ENCODE measurements at places on chromosomes 5 and 9.

GRCh38 chr5:163509291-163509951 is 4.0 kb downstream of the MAT2B start:
- no peak for DNase-seq

DNA sequence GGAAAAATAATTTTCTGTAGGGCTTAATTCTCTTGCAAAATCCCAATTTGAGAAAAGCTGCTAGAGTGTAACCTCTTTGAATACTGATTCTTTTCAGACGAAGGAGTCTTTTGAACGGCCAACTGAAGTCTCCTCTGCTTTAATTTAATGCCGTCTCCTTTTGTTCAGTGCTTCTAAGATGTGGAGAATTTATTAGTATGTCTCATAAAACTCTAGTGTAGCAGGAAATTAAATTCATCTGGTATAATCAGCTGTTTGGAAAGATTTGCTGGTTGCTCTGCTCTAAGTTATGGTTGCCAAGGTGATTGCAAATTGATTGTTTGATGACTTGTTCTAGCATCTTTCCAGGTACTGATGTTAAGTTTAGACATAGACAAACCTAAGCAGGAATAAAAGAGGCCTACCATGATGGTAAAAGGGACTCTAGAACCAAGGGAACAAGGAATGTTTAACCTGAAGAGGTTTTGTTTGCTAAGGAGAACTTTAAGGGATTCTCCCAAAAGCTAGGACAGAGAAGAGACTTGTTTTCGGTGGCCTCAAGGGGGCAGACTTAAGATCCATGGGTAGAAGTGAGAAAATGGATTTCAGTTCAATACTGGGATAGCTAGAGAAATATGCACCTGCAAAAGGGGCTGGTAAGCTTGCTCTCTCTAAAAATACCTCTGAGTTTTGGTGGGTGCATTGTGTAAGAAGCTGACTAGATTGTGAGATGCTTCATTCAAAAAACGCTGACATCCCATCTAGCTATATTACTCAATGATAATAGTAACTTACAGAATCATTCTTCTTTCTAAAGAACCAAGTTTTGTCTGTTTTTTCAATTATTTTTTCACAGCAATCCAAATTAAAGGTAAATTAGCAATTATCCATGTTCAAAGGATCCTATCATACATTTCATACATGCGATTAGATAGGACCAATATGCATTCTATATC is 5.7 kb upstream of the ADRB2 start:
- DNase-seq = no peak

DNA sequence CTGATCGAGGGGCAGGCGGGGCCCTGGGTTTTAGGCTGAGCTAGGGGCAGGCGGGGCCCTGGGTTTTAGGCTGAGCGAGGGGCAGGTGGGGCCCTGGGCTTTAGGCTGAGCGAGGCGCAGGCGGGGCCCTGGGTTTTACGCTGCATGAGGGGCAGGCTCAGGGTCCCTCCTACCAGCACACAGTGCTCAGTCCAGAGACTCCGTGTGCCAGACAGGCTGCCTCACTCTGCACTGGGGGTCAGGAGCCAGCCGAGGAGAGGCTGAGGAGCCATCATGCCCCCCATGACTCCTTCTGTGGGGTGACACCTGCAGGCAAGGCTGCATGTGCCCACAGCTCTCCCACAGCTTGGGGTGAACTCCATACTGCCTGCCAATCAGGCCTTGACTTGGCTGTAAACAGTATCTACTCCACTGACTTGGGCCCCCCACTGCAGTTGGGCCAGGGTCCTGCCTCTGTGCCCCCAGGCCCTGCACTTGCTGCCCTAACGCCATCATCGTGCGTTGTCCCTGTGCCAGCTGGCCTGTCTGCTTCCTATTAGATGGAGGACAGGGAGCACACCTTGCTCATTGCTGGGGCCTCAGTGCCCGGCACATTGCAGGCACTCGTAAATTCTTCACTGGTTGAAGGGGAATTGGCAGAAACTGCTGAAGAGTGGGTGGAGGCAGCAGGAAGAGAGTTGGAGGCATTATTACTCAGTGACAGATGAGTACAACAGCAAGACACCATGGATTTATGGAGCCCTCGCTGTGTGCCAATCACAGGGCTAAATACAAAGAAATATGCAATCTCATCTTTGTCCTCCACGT is 78.6 kb downstream of the AMBP start:
- no peak for DNase-seq

GRCh38 chr9:111920531-111920930 is 23.9 kb downstream of the UGCG start:
- DNase-seq = no peak

GRCh38 chr5:95070453-95070852 is 214.4 kb downstream of the MCTP1 start:
- DNase-seq = no peak

DNA sequence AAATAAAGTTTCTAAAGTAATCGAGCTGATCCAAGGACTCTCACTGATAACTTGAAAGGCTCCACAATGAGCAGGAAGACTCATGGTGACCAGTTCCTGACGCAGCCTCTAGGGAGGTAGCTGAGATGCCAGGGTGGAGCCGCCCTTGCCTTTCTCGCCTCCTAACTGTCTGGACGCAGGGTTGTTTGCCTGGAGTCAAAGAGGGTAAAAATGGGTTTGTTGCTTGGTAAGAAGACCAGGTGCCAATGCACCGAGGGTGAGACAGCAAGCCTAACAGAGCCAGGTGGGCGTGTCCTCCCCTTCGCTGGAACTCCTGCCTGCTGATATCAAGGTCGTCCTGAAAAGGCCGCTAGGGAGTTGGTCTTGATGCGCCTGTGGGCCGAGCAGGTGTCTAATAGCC is 48.6 kb upstream of the FCN1 start:
- DNase-seq = no peak

GRCh38 chr9:130458804-130459067 is 14.0 kb downstream of the ASS1 start:
- DNase-seq = no peak

DNA sequence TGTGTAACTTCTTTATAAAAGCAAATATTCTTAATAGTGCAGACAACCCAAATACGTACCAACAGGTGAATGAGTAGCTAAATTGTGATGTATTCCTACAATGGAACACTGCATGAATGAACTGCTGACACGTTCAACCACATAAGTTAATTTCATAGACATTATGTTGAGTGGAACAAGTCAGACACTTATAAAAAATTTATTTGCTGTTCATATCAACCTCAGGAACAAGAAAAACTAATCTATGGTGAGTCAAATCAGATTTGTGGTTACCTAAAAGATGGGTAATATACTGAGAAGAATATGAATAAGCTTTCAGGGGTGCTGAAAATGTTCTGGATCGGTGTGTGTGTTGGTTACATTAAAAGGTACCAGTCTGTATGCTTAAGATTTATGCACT is 35.7 kb downstream of the INVS start:
- DNase-seq = no peak

- DNase-seq = no peak
Measured at GRCh38 chr5:138489683-138490061, 24.4 kb downstream of the EGR1 start.

DNA sequence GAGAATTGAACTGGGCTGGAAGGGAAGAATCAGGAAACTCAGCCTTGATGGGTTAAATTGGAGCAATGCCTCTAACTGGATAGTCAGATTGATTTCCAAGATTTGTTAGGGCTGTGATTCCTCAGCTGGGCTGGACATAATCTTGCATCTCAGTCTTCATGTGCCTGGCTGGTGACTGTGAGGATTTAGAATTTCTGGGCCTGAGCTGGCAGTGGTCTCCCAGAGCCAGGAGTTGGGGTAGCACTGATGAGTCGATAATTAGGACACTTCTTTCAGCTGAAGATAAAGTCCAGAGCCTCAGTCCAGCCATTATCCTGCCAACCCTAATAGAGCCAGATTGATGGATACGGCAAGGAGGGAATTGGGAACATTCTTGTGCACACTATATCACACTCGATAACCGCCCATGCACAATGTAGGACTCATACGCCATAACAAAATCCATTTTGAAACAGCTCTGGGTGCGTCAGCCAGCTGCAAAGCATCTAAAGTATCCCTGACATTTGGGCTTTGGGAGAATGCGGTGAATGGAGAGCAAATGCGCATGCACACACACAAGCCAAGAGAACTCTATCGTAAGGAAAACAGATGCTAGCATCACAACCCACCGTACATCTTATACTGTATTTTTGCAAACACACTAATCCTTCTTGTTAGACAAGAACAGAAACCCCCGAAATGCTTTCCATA is 405.1 kb upstream of the KLF4 start:
- no peak for DNase-seq

- no peak for DNase-seq
Measured at GRCh38 chr5:111934511-111934910, 177.5 kb upstream of the NREP start.

DNA sequence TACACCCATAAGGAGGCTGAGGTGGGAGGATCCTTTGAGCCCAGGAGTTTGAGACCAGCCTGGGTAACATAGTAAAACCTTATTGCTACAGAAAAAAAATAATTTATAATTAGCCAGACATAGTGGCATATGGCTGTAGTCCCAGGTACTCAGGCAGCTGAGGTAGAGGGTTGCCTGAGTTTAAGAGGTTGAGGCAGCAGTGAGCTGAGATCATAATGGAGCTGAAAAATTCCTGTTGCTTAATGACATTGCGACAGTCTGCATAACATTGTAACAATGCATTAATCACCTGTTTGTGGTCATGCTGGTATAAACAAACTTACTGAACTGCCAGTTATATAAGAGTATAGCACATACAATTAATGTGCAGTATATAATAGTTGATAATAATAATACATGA is 214.2 kb downstream of the TRIM32 start:
- DNase-seq = no peak

GRCh38 chr9:12014488-12014887 is 678.7 kb upstream of the TYRP1 start:
- no peak for DNase-seq

DNA sequence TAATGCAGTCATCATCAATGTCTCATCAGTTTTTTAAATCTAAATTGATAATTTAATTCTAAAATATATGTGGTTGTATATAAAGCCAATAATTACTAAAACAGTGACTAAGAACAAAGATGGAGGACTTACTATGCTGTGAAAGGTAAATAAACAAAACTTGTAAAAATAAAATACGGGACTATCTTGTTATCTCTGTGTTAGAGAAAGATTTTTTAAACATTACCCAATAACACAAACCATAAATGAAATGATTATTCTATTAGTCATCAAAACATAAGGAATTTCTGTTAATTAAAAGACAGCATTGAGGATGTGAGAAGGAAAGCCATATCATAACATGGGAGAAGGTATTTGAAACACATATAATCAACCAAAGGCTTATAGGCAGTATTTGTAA is 226.2 kb upstream of the SMC2 start:
- no peak for DNase-seq

DNA sequence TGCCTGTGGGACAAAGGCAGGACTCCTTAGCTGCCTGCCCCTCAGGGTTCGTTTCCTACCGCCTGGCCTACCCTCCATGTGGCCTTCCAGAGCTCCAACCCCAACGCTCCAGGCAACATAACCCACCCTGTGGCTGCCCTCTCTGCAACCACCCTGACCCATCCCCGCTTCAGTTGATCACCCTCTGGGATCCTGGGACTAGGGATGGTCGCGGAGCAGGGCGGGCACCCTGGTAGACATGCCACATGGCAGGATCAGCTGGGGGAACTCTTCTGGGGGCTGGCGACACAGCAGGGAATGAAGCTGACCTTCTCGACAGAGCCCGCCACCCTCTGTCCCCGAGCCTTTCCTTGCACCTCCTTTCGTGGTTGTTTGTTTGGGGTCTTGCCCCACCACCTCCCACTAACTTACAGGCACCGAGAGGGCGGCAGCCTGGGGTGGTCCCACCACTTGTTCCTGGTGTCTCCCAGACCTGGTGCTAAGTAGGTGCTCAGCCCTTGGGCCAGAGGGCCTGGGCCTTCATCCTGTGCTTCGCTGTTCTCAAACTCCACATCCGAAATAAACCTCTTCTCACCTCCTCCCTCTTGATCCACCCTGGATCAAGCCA is 243.1 kb downstream of the PBX3 start:
- no peak for DNase-seq

DNA sequence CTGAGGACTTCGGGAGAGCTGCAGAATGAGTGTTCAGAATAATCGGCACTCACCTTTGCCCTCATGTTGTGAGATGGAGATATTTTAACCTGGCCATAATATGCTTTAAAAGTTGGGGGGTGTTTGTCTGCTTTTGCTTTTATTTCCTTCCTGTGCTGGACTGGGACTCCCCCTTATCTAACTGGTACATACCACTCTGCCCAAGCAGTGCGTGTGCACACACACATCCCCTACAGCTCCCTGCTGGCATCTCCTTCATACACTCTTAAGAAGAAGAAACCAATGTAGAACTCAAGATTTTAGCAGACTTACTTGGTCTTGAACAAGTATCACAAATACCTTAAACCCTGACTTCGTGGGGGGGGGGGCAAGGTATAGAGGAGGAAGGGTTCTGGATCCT is 146.2 kb upstream of the DMRT1 start:
- DNase-seq = no peak

GRCh38 chr9:72199238-72199637 is 50.0 kb downstream of the GDA start:
- DNase-seq = no peak

DNA sequence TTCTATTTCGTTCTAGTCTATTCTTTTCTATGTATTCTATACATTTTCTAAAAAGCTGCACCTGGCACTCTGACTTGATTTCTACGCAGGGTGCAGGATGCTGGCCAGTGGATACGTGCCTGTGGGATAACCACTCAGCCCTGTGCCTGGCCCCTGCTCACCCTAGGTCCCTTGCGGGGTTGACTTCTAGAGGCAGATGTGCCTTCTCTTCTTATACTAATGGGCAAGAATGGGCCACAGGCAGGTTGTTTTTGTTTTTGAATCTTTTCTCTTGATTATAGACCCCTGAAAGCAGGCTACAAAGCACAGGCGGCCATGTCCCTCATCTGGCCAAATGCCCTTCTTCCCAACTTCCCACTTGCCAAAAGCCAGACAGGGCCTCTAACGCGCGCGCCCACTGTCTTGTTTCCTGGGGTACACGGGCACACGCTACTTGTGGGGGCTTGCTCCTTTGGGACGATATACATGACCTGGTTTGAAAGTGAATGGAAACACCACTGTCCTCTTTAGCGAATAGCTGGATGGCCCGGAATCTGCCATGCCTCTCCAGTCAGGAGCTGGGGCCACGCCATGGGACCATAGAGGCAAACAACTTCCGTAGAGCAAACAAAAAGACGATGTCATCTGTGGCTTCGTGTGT is 162.7 kb upstream of the IRX2 start:
- DNase-seq = no peak

DNA sequence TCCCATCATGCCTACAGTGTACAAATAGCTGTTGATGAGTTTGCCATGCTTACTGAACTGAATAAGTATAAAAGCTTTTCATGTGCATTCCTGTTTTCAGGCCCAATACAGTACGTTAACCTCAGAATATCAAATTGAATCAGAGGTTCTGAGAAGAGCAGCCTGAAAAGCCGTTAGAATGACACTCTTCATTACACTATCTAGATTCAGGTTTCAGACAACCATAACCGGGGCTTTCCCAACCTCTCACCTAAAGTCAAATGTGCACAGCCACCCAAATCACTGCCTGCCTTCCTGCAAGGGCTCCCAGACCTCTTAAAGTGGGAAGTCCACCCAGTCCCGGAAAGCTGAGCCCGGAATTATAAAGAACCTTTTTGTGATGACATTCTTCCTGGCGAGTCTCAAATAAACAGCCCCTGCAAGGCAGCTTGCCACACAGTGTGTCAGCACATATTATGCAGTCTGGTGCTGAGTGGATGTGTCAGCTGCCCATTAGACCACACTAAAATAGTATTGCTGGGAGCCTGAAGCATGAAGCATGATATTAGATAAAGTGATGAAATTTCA is 245.8 kb downstream of the TLE4 start:
- no peak for DNase-seq
